ENCODE measurements at places on chromosomes 5 and 9. TPM values are rescaled to one million over a fixed set of nuclear protein-coding genes. Genes with fewer than 3 reads are reported as not detected.

DNA sequence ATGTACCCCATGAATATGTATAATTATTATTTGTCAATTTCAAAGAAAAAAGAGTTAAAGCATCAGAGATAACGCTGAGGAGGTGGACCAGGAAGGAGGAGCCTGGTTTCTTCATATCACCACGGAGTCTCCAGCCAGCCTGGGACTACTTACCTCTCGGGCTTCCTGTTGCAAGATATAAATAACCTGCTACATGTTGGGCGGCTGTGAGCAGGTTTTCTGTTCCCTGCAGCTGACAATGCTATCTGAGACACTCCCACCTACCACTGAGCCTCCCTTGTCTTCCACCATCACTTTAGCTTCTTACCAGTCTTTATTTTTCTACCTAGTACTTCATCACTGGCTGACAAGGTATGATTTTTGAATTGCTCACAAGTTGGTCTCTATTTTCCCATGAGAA is 102.7 kb upstream of the CPEB4 start:
- no peak for DNase-seq

DNA sequence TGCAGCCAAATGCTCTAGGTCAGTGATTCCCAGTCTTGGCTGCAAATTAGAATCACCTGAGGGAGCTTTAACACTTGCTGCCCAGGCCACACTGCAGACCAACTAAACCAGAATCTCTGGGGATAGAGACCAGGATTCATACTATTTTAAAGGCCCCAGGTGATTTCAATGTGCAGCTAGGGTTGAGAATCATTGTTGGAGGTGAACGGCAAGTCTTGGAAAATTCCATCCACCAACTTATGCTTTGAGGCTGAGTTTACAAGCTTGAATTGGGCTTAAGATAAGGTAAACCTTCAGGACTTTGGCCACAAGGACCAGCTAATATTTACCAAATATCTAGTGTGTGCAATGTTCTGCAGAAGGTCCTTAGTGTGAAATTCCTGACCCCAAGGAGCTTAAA is 27.5 kb downstream of the SLIT3 start:
- DNase-seq, result no peak

ZFP37 gene
- 7.9 TPM for total RNA-seq

GRIN1 gene
- total RNA-seq, result 0.77 TPM

CKMT2 gene
- 3.7 TPM for total RNA-seq

FBP2 gene
- not detected for total RNA-seq
